Anterior cingulate cortex (tissue), 58 donors: ENCODE measurements at places on chromosomes 4 and X.

GRCh38 chrX:121987163-121987562, 939.8 kb downstream of the GLUD2 start:
- DNase-seq = no peak

DNA sequence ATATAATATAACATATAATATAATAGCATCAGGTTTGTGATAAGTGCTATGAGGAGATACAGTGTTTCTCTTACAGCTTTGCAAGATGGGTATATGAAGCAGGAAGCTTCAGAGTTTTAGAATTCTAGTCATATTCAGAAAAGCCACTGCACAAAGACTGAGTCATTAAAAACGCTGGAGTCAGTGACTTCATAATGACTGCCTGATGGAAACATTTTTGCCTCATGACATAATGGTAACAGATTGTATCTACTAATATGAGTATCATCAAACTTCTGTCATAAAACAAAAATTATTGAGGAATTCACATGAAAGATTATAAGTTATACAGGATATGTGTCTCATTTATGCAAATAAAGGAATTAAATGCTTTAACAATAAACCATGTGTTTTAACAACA, 46.8 kb downstream of the EPHA5 start:
- no peak for DNase-seq

GRCh38 chrX:150543230-150544155, 24.9 kb upstream of the MTM1 start:
- DNase-seq = no peak

GRCh38 chr4:181301735-181302710, 941.2 kb upstream of the TENM3 start:
- no peak for DNase-seq

DNA sequence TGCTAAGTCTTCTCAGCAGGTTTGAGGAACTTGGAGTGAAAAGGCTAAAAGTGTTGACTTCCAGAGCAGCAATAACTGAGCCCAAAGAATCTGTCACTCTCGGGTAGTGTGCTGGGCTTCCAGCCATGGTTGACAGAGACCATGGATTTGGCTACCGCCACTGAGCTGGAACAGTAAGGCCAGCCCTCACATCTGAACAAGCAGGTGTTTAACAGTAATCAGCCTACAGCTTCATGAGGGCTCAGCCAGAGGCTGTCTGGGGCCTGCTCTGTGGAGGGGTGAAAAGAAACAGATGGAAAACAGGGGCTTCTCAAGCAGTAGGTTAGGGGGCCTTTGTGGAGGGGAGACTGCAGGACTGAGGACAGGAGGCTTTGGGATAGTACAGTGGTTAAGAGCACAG, 14.9 kb downstream of the RASL11B start:
- no peak for DNase-seq

DNA sequence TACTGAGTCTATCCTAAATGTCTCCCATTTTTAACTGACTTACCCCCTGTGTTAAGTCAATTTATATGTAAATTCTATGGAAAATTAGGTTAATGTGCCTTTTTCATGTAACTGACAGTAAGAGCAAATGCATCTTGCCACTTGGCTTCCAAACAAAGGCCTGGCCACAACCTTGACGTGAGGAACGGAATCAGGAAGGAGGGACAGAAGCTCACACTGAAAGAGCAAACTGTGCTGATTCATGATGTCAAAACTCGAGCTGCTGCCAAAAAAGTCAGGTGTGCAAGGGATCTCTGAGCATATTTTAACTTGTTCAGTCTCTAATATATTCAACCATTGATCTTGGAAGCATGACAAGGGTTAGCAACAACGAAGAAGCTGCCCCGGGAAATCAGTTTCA, 35.8 kb downstream of the GPM6A start:
- DNase-seq = no peak

DNA sequence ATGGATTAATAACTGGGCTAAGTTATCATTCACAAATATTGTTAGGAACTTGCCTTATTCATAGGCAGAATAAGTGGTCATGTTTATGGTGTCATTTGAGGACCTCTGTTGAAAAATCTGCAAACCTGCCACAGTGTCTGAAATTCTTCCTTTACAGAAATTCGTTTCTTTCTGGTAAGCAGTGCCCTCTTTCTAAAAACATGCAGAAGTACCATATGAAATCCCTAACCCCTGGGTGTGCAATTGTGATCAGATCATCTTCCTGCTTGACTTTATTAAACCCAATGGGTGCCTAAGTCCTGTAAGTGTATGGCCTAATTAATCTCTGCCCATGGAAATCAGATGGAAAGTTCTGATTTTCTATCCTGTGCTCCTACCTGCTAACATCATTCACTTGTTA, 4.4 kb upstream of the HTATSF1 start:
- DNase-seq = no peak

DNA sequence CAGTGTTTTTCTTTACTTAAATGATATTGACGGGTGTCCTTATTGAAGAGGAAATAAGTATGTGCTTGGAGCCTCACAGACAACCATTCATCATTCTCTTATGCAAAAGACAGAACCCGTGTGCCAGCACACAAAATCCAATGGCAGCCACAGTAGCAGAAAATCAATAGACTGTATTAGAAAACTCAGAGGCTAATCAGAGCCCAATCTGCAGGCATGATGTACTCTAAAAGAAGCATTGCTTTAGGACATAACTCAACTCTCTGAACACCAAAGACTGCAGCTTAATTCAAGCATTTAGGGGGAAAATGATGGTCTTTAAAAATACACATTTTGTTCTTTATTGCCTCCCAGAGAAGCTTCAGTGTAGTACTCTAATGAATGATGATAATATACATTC, 476.9 kb downstream of the PDHA2 start:
- DNase-seq = no peak

- DNase-seq = peak; percentile 2
Measured at GRCh38 chr4:46124773-46125413, 1.0 kb upstream of the GABRG1 start.

- DNase-seq = no peak
Measured at GRCh38 chr4:56861360-56861759, 39.9 kb upstream of the SPINK2 start.
